ENCODE measurements at places on chromosomes 4 and X.

- no peak for DNase-seq
Observed at GRCh38 chrX:119622356-119623232, 16.4 kb upstream of the NKRF start.

DNA sequence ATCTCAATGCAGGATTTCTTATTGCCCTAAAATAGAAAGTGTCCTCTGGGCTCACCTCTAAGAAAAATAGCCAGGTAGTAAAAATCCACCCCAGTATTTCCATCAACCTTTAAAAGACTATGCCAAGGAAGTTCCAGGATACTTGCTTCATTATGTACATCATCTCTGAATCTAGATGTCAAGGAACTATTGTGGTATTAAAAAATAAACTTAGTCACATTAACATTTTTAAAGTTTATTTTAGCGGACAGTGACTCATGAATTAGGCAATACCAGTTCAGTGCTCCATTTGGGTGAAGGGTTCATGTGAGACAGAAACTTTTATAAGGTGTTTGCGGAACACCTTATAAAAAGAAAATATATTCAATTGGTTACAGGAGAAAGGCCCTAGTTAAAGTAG, 209.2 kb downstream of the ADAM29 start:
- no peak for DNase-seq

GRCh38 chr4:17708992-17709762, 72.2 kb downstream of the FAM184B start:
- DNase-seq: no peak

- no peak for DNase-seq
Observed at GRCh38 chr4:140098455-140099160, 55.4 kb downstream of the MAML3 start.

DNA sequence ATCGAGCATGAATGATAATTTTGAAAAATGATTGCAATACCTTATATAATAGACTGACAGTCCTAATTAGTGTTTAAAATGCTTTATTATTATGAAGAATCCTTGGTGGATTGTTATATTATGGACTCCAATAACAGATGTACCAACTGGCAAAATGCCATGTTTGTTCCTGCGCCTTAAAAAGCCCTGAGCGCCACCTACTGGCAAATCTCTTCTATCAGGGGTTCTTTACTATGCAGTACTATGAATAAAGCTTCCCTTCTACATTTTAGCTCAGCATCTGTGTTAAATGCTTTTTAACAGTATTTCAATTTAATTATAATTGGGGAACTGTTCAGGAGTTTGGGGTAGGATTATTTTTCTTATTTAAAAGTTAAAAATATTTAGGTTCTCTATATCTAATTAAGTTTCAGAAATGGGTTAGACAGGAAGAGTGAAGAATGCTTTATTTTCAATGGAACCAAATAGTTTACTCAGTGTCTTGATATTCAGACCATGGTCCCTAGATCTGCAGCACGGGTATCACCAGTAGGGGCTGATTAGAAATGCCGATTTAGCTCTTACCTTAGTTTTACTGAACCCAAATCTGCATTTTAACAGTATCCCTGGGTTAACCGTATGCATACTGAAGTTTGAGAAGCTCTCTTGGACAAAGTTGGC, 20.0 kb downstream of the CFAP97 start:
- peak; percentile 83 for DNase-seq

- DNase-seq: no peak
Observed at GRCh38 chr4:4986841-4987240, 32.4 kb downstream of the CYTL1 start.

- peak; percentile 65 for DNase-seq
Observed at GRCh38 chrX:11143931-11144678, 33.0 kb downstream of the HCCS start.

DNA sequence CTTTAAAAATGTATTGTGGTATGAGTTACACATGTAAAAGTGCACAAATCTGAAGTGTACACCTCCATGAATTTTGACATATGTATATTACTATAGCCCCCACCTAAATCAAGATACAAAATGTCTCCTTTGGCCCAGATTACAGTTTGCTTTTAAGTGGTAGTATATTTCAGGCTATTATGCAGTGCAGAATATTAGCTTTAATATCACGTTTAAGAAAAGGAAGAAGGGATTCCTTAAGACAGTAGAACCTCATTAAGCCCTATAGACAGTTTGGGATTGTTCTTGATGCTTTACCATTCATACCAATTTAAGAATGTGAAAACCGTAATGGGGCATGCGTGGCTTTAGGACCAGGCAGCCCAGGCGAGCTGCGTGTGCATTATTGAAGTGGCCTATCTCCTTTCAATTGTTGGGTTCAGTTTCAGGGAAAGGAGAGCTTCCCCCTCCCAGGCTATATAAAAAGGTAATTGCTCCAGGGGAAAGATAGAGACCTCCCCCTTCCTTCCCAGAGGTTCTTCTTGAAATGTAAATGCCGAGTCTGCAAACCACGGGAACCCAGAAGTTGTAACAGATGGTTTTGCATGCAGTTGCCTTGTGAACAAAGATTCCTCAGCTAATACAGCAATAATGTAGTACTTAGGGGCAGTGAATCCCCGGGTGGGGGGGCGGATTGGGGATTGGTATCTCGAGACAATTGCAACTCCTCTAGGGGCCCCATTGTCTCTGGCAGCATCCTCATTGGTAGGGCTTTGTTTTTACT, 106.1 kb downstream of the UCHL1 start:
- no peak for DNase-seq

- no peak for DNase-seq
Observed at GRCh38 chr4:150337734-150338133, 244.2 kb upstream of the MAB21L2 start.

- no peak for DNase-seq
Observed at GRCh38 chrX:16654093-16654492, 4.1 kb downstream of the S100G start.

- DNase-seq: no peak
Observed at GRCh38 chr4:73603854-73604584, 16.2 kb downstream of the RASSF6 start.

- DNase-seq: no peak
Observed at GRCh38 chrX:38095971-38096529, 89.7 kb downstream of the SYTL5 start.

DNA sequence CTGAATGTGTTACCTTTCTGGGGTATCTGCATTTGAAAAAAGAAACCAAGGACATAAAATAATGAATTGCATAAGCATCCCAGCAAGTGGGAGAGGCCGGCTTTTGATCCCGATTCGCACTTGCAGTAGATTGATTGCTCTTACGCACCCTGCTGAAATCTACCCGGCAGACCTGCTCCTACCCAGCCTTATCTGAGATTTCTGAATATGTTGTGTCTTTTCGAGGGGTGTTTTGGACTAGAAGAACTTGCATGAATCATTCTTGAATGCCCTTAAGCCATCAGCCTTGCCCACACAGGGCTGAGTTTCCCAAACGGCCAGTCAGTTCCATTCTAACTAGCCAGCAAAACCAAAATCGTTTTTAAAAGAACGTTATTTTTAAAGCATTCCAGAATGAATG, 174.4 kb upstream of the BCOR start:
- DNase-seq: no peak

DNA sequence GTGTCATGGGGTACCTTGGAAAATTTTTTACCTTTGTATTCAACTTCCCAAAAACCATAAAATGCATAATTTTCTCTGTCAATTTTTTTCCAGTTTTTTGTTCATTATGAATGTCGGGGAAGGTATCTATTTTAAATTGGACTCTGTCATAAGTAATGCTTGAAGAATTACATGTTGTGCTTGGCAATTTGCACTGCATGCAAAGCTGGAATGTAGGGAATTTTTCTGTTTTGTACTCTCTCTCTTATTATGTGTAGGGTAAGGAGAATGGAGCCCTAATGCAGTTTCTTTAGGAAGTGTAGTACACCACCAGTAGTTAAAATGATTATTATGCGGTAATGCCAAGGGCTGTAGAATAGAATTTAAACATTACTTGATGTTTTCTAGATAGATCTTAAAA, 137.7 kb upstream of the LIMCH1 start:
- no peak for DNase-seq

DNA sequence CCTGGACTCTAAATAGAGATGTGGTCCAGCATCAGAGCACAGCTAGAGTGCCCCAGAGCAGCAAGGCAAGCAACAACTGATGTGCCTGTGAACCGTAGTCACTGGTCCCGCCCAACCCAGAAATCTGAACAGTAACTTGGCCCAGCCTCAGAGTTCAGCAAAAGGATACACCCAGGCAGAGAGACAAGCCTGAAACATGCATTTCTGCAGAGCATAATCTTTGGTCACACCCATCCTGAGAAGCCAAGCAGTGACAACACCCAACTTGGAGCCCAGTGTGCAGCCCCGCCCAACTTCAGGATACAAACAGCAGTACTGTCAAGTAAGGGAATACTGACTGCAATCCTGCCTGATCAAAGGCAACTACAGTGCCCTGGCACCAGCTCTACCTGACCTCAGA, 78.9 kb downstream of the CCDC160 start:
- DNase-seq: no peak

DNA sequence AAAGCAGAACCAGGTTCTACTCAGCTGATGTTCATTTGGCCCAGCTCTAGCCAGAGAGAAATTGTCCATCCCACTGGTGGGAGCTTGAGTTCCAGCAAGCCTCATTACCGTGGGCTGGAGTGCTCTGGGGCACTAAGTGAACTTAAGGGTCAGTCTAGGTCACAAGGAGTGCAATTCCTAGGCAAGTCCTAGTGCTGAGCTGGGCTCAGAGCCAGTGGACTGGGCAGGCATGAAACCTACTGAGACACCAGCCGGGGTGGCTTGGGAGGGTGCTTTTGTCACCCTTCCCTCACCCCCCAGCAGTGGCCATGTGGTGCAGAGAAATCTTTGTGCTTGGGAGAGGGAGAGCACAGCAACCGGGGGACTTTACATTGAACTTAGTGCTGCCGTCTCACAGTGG, 39.4 kb downstream of the GSX2 start:
- DNase-seq: no peak

GRCh38 chr4:84389406-84389805, 109.7 kb downstream of the NKX6-1 start:
- DNase-seq: no peak

DNA sequence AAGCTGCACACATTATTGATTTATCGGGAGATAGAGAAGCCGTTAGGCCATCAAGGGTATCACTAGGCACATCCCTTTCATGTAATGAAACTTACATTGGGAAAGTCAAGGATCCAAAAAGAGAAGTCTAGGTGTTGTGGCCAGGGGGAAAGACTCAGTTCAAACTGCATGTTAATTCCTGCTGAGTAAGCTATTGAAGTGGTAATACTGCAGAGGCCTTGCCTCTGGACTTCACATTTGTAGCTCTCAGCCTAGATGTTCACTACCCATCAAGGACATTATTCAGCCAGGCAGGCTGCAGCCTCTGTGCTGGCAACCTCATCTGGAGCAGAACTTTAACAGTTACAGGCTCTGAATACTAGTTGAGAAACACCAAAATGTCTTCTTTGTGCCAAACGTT, 2094.5 kb upstream of the AGA start:
- no peak for DNase-seq

DNA sequence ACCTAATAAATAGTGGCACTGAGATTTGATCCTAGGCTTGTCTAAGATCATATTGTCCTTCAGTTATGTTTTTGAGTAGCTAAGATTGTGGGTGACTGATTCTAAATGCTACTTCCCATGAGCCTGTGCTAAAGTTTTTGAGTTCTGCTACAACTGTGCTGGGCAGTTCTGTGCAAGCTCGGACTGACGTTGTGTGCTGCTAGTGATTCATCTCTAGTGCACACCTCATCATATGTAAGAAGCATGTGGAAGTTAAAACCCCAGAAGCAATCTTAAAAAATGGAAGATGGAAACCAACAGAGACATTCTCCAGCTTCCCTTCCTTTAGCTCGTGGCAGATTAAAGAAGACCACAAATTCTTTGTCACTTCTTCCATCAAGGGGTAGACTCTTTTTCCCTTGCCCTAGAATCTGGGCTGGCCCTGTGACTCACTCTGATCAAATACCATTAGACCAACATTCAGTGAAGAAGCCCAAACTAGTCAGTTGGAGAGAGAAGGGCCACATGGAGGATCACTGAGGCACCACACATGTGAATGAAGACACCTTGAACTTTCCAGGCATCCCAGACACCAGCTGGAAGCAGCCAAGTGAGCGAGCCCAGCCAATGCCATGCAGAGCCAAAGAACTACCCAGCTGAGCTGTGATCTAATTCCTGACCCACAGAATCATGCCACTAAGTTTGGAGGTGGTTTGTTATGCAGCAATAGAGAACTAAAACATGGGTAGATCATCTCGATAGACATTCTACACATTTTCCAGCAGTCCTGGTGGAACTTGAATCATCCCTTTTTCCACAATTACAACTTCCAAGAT, 16.8 kb downstream of the ARHGAP6 start:
- DNase-seq: no peak

- DNase-seq: peak; percentile 76
Observed at GRCh38 chrX:134369576-134369975, 90.4 kb upstream of the HPRT1 start.

DNA sequence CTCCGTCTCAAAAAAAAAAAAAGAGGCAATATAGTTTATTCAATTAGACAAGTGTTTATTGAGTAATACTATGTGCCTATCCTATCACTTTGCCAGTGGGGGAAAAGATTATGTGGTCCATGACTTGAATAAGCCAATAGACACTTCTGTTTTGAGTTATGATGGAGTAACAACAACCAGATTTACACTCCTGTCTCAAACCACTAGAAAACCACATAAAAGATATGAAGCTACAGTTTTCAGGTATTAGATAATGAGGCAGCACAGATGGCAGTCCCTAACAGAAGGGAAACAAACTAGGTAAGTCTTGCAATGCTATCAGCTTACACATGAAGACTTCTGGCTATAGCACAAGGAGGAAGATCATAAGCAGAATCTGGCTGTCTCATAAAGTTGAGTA, 22.5 kb downstream of the NFXL1 start:
- peak; percentile 17 for DNase-seq

GRCh38 chr4:76729980-76730379, 168.0 kb downstream of the SOWAHB start:
- DNase-seq: no peak

DNA sequence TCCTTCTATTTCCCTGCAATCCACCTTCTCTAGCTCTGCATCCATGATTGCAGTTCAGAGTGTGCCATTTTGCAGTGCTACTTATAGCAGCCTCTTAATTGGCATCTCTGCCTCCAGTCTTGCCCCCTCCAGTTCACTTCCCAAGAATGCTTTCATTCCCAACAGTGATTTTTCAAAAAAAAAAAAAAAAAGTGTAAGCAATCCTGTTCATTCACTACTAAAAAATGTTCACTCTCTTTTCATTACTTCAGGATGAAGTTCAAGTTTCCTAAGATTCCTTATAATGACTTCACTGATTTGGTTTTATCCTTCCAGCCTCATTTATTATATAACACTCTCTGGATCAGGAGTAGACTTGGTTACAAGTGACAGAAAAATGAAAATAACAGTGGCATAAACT, 124.7 kb upstream of the LNX1 start:
- no peak for DNase-seq

GRCh38 chrX:11757719-11758399, at the start of gene MSL3:
Gene MSL3, plus strand, starts transcription at chrX:11758237. Its CDS starts 27 bp downstream, at chrX:11758264.
- DNase-seq: peak; percentile 51

GRCh38 chrX:48800574-48801279, 1.1 kb upstream of the HDAC6 start:
- no peak for DNase-seq

GRCh38 chrX:149221230-149221629, 283.9 kb downstream of the IDS start:
- no peak for DNase-seq

All from MM.1S (cell line).